ENCODE measurements at places on chromosomes 4 and X. TPM values are rescaled to one million over a fixed set of nuclear protein-coding genes. Genes with fewer than 3 reads are reported as not detected.

PAGE2B gene
- total RNA-seq = not detected

TMEM47 gene
- total RNA-seq = 12.9 TPM

CYSLTR1 gene
- total RNA-seq = not detected

UGT2B11 gene
- not detected for total RNA-seq

HS6ST2 gene
- 39.1 TPM for total RNA-seq

NEIL3 gene
- total RNA-seq = 43.6 TPM

CNGA1 gene
- total RNA-seq = 0.43 TPM

MAGEB17 gene
- total RNA-seq = not detected

CYLC1 gene
- total RNA-seq = not detected

CXCL8 gene
- total RNA-seq = 1,559 TPM

MAB21L2 gene
- not detected for total RNA-seq

IKBKG gene
- 37.9 TPM for total RNA-seq

SMR3B gene
- not detected for total RNA-seq

ARX gene
- 0.20 TPM for total RNA-seq

TMEM271 gene
- total RNA-seq = not detected

PABPC5 gene
- not detected for total RNA-seq

FHIP1A gene
- total RNA-seq = 0.12 TPM

HNRNPH2 gene
- total RNA-seq = 84.2 TPM

RTL3 gene
- total RNA-seq = not detected

OPHN1 gene
- 3.0 TPM for total RNA-seq

REELD1 gene
- total RNA-seq = not detected

MAPK10 gene
- total RNA-seq = 0.10 TPM

LRAT gene
- total RNA-seq = 0.38 TPM

SFRP2 gene
- total RNA-seq = not detected
